ENCODE measurements at places on chromosomes 4 and X. TPM values are rescaled to one million over a fixed set of nuclear protein-coding genes. Genes with fewer than 3 reads are reported as not detected.

The LRCH2 gene
- 0.81 TPM for total RNA-seq

The TMEM35A gene
- total RNA-seq = 0.38 TPM

The UCP1 gene
- total RNA-seq = not detected

The RTL5 gene
- total RNA-seq = 2.7 TPM

The MAGEE2 gene
- not detected for total RNA-seq

The FAT1 gene
- total RNA-seq = 378 TPM

The DDX53 gene
- not detected for total RNA-seq

The KCND1 gene
- total RNA-seq = 3.4 TPM

The VEGFD gene
- total RNA-seq = not detected

The NUP62CL gene
- total RNA-seq = 1.8 TPM

The FRMD7 gene
- total RNA-seq = not detected

The ADGRL3 gene
- 1.4 TPM for total RNA-seq

The ADGRG2 gene
- 16.5 TPM for total RNA-seq

The GLRB gene
- 11.7 TPM for total RNA-seq

The SHROOM3 gene
- total RNA-seq = 28.9 TPM

The RNF150 gene
- total RNA-seq = 11.8 TPM

The ARHGEF6 gene
- total RNA-seq = 0.65 TPM

The CTAG2 gene
- 2.8 TPM for total RNA-seq

The PLP1 gene
- total RNA-seq = not detected

The XK gene
- 0.16 TPM for total RNA-seq

The MAOB gene
- total RNA-seq = 7.6 TPM

The POU3F4 gene
- total RNA-seq = not detected

The GDPD2 gene
- total RNA-seq = not detected

The CXCL6 gene
- 6.2 TPM for total RNA-seq

The RAB41 gene
- total RNA-seq = not detected

The TRIM60 gene
- not detected for total RNA-seq

The BEX5 gene
- total RNA-seq = 0.16 TPM

The TMEM187 gene
- 10.6 TPM for total RNA-seq

The SLC25A14 gene
- total RNA-seq = 8.5 TPM

The SEPTIN11 gene
- 95.3 TPM for total RNA-seq

The HMX1 gene
- total RNA-seq = not detected

The SLC10A4 gene
- total RNA-seq = 0.25 TPM

The TRPC3 gene
- 0.51 TPM for total RNA-seq

The TEX13C gene
- not detected for total RNA-seq

The STK32B gene
- total RNA-seq = 3.8 TPM

The DRD5 gene
- total RNA-seq = not detected

The COX7B2 gene
- not detected for total RNA-seq
